Naive thymus-derived CD4-positive, alpha-beta T cell (primary cell): ENCODE measurements at places on chromosomes 6 and 20.
A peak's percentile ranks its signal among the peaks of the same experiment; 100 is the strongest.

DNA sequence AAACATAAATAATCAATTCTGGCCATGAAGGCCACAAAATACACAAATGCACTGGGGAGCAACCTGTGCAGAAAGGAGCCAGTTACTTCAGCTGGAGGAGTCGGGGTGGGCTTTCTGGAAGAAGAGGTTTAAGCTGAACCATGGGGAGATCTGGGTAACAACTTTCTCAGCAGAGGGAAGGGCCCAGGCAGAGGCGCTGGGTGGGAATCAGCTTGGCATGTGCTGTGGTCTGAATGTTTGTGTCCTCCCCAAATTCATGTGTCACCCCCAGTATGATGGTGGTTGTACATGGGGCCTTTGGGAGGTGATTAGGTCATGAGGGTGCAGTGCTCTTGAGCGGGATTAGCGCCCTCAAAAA, 107.9 kb downstream of the SYCP2 start:
- DNase-seq = no peak

DNA sequence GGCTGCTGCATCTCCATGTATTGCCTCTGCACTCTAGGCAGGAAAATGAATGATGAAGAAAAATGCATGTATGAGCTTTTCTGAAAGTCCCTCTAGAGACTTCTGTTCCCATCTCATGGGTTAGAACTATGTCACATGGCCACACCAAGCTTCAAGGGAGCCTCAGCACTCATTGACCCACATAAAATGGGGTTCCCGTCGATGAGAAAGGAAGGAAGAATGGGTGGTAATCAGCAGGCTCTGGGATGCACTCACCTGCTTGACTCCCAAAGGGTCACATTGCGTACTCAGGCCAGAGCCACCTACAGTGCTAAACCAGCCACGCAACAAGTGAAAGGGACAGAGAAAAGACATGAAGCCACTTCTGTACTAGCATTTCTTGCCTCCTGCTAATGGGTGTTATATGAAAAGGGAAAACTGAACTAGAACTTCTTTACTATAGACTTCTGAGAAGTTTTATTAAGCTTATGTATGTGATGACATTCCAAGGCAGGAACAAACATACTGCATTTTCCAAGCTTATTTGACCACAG, 95.8 kb upstream of the GCM1 start:
- no peak for DNase-seq

DNA sequence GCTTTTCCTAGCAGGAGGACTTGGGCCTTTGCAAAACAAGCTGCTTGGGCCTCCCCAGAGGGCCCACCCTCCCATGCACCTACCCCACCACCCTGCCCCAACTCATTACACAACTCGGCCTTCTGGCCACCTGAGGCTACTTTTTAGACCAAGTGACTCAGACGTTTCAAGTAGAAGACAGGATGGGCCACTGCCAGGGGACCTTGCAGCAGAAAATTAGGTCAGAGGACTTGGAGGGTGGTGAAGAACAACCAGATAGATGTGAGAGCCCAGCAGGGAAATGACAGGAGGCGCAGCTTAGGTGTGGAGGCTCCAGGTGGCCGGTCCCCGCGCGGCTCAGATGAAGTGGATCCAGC, 1.4 kb downstream of the PPP1R3D start:
- DNase-seq = no peak

DNA sequence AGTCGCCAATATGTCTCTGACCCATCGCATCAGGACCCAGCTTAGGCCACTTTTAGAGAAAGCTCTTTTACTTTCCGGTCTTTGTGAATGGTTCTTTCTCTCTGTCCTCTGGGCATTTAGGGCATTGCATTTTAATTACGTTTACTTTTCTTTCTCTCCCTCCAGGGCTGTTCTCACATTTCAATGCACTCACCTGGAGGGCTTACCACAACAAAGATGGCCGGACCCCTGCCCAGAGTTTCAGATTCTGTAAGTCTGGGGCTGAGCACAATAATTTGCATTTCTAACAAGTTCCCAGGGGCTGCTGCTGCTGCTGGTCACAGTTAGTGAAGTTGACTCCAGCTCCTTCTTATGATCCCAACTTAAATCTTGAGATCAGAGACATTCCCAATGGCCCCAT, 3.0 kb downstream of the ANKRD66 start:
- DNase-seq = no peak

DNA sequence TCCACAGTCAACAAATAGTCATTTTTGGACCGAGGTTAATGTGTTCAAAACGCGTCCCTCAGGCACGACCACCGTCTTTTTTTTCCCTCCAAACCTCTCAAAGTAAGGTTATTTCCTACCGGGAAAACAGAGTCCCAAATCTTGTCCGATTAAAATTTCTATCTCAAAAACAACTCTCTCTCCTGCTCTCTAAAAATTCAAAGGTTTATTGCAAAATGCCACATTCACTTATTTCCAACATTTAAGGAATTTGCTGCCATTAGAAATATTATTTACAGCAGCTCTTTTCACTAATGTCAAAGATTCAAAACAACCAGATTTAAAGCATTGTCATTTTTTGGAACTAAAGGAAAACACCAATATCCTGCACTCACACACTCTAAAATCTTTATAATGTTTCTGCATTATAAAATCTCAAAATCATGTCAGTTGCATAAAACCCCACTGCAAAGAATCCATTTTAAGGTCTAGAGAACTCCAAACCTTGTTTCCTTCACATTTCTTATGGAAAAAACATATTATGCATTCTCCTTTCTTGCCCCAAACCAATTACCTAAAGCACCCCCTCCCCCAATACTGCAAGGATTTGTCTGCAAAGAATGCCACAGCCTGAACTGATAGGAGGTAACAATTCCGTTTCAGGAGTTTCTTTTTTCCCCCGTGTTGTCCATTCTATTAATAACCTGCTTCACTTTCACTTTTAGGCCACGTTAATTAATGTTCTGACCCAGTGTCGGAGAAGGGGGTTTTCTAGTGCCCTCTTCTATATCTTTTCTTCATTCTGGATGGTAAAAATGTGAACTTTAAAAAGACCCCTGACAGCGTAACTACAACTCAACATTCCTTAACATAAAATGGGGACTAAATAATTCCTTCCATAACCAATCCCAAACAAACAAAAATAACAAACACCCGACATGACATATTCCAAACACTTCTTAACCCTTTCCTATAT, 1.4 kb downstream of the NRN1 start:
- no peak for DNase-seq

DNA sequence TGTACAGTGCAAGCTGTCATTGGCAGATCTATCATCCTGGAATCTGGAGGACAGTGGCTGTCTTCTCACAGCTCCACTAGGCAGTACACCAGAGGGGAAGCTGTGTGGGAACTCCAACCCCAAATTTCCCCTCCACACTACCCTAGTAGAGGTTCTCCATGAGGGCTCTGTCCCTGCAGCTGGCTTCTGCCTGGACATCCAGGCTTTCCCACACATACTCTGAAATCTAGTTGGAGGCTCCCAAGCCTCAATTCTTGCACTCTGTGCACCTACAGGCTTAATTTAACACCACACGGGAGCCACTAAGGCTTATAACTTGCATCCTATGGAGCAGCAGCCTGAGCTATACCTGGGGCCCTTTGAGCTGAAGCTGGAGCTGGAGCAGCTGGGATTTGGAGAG, 43.0 kb upstream of the TRIM39 start:
- no peak for DNase-seq

GRCh38 chr6:21587961-21588480, 5.5 kb upstream of the SOX4 start:
- peak; percentile 38 for DNase-seq

DNA sequence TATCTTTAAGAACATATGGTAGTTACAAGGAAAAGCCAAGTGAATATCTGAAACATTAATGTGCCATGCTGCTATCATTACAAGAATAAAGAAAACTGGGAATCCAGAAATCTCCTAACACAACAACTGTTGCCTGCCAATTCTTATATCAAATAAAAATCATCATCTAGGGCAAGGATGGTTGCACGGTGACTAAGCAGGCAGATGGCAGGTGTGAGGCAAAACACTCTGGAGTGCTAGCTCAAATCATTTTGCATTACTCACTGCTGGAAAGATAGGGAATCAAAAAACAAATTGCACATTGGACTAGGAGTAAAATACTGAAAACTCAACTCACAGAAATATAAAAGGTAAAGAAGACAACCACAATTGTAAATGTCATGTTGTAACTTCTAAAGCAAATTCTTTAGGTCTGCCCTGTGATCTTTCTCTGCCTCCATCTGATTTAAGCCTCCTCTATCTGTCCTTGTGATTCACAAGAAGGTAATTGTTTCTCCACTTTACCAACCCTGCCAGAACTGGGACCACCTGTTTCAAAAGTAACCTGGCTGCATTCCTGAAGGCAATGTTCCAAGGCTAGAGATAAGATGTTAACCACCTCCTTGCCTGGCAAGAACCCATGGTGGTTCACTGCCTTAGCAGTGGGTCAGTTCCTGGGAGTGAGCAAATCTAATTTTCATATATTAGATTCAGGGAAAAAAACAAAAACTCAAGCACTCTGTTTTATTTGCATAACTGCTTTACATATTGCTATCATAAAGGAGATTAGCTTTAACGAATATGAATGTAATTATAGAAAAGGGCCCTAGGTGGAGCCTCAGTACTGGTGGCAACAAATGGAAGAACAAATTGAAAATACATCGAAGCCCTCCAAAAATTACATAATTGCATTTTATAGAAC, 33.1 kb upstream of the LCA5 start:
- peak; percentile 49 for DNase-seq

GRCh38 chr6:10603219-10603618, 82.1 kb downstream of the GCNT2 start:
- DNase-seq = no peak

DNA sequence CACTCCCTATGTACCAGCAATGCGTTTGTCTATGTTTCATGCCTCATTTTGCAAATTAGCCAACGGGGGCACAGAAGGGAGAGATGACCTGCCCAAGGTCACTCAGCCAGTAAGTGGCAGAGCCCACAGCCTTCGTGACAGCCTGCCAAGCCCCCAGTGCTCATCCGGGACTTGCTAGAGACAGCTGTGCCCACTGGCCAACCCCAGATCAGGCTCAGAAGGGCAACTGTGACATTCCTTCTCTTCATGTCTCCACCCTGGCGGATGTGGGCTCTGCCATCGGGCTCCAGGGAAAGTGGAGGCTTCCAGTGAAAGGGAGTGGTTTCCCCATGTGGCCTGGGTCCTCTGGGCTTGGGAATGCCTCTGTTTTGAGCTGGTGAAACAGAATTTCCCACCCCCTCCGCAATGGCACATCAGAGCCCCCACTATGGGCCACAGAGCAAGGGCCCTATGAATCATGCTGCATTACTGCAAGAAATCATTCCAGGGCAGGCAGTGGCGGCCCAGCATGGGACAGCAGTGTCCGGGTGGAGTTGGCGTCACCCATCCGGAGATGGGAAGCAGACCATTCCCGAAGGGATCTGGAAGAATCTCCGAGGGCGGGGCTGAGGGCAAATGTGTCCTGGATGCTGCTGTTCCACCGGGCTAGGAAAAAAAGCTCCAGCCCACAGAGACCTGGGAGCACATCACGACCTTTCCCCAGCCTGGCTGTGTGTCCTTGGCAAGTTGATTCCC, 9.1 kb downstream of the RSPO4 start:
- DNase-seq = no peak

DNA sequence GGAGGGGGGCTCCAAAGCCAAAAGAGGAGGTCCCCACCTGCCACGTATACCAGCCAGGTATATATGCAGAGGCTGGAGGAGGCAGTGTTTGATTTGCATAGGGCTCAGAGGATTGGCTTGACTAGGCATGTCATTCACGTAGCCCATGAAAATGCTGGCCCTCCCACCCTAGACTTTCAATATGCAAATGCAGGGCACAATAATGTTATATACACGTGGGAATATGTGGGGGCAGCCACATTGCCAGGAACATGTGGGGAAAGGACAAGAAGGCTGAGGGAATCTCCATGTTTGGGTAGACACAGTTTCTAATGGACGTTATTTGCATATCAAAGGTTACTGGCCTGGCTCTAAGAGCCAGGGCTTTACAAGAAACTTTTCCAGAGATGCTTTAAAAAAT, 301.8 kb downstream of the FARS2 start:
- no peak for DNase-seq

- no peak for DNase-seq
Observed at GRCh38 chr6:9699888-9700287, 715.0 kb downstream of the TFAP2A start.

DNA sequence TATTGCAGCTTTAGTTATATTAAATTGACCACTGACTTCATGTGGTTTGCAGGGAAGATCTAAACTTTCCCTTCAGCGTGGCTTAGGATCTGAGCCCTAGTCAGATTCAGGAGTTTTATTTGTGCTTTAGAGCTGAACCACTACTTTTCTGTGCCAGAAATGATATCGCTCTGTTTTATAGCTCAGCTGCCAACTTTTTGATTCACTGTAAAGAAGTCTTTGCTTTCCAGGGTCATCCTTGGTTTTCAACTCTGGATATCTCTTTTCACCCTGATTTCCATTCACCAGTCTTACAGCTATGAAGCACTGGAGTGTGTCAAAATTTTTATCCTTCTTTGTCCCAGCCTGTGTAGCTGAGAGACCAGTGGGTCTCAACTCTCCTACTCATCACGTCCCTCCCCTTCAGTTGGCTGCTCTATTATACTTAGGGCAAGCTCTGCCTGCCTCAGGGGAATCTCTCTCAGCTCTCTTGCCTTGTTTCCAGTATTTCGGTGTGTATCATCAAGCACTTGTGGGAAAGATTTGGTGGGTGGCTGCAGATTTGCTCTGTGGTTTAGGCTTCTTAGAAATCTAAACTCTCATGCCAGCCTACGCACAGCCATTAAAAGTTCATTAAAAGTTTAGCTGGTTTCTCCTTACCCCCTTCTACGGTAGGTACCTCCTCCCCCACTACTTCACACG, 425.5 kb downstream of the TENT5A start:
- DNase-seq = no peak

DNA sequence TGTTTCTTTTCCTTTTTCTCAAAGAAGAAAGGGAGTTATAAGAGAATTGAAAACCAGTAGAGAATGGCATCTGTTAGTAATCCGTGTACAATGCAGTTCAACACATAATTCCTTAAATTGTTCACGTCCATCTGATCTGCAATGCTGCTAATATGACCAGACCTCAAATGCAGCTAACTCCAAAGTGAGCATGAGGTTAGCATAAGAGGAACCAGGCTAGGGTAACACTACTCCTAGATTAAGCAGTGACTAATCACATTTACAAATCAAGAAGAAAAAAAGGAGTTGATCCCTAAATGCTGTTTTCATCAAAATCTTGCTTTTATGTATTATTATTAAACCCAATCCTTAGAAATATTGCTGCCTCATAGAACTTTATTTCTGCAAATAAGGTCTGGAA, 432.7 kb upstream of the ARID1B start:
- no peak for DNase-seq

GRCh38 chr6:74137911-74138310, 441.9 kb downstream of the CD109 start:
- no peak for DNase-seq

DNA sequence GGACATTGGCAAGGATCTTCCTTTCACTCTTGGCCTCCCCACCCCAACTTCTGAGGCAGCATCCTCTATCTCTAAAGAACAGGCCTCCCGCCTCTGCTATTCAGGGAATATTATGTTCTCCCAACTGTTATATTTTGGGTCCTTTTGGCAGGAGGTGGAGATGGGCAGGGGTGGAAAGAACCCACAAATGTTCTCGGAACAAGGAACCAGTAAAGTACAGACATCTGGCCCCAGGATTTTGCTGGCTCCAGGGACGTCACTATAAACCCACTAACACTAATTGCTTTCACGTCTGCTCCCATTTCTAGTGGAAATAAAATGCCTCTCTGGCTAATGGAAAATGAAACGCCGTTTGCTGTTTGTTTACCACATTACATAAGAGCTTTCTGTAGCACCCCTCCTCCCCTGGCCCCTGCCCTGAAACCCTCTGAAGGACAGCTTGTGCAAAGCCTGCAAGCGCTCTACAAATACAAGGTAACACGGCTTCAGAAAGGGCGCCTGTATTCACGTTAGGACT, 77.7 kb upstream of the TBC1D7 start:
- DNase-seq = no peak
